ENCODE measurements at places on chromosomes 16 and 17.

DNA sequence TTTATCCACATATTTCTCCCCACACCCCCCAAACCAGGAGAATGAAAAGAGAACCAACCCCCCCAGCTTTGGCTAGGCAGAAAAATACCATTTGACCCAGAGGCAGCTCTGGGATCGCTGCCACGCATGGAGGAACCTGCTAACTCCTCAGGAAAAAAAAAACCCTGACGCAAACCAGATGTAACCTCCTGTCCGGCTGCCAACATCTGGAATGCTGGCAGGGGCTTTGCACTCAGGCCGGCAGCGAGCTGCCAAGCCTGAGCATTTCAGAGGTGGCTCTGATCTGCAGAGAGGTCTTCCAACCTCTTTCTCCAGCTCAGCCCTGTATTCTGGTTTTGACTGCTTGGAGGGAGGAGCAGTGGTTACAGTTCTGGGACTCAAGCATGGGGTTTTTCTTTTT, 8.2 kb downstream of the IGFBP4 start:
- DNase-seq = no peak

DNA sequence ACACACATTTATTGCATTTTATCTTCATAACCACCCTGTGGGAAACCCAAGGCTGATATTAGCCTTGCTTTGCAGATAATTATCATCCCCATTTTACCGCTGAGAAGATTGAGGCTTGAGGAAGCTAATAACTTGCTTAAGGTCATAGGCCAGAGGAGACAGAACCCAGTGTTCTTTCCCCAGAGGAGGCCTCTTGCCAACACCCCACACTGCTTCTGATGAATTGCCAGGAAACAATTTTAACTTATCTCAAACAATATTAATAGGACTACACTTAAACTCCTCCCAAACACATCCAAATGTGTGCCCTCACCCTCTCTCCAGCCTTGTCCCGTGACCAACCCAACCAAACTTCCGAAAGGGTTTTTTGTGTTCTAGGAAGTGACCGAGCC, 2.1 kb upstream of the SPG7 start:
- no peak for DNase-seq

DNA sequence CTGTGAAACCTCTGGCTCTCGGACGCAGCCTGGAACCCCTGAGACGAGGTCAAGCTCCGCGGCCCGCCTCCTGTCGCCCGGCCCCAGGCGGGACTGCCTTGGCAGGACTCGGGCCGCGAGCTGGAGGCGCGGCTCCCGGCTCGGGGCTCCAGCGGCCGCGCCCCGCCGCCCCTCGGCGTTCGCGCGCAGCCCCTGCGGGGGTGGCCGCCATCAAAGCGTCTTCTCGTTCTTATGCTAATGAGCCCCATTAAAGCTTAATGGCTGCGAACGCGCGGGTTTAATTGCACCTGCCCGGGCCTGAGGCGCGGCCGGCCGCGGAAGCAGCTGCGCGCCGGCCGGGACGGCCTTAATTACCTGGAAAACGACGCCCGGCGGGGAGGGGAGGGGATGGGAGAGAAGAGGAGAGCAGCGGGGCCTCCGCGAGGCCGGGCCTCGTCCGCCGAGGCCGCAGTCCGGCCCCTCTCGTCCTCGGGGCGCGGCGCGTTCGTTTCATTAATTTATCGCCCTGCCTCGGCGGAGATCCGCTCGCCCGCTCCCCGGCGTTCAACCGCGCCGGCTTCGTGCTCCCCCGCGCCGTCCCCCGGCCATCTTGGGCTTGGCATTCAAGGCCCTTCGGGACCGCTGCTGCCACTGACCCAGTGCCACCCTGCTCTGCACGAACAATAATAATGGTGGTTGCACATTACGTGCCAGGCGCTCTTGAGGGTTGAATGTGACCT, 19.2 kb downstream of the RAI1 start:
- no peak for DNase-seq

DNA sequence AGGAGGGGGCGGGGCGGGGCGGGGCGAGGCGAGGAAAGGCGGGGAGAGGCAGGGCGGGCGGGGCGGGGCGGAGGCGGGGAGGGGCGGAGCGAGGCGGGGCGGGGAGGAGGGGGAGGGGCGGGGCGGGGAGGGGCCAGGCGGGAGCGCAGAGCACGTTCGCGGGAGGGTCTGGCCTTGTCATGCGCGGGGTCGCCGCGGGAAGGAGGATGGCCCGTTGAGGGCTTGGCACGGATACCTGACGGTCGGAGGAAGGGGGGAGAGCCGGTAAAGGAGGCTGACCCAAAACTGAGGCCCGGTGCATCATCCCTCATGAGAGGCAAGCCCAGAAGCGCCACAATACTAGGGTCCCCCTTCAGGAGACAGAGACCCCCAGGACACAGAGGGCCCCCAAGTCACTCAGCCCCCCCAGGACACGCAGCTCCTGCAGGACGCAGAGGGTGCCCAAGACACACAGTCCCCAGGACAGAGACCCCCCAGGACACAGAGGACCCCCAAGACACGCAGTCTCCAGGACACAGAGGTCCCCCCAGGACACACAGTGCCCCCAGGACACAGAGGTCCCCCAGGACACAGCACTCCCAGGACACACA, 593 bp upstream of the WDR45B start:
- DNase-seq = no peak

- no peak for DNase-seq
Measured at GRCh38 chr16:85927959-85928358, 29.0 kb downstream of the IRF8 start.

- DNase-seq = no peak
Measured at GRCh38 chr16:69917311-69917710, 33.8 kb upstream of the CLEC18A start.

DNA sequence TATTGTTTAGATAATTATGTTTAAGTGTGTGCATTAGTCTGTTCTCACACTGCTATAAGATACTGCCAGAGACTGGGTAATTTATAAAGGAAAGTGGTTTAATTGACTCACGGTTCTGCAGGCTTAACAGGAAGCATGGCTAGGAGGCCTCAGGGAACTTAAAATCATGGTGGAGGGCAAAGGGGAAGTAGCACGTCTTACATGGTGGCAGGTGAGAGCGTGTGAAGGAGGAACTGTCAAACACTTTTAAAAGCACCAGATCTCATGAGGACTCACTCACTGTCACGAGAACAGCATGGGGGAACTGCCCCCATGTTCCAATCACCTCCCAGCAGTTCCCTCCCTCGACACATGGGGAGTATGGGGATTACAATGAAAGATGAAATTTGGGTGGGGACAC, 203.5 kb upstream of the GOT2 start:
- DNase-seq = no peak

DNA sequence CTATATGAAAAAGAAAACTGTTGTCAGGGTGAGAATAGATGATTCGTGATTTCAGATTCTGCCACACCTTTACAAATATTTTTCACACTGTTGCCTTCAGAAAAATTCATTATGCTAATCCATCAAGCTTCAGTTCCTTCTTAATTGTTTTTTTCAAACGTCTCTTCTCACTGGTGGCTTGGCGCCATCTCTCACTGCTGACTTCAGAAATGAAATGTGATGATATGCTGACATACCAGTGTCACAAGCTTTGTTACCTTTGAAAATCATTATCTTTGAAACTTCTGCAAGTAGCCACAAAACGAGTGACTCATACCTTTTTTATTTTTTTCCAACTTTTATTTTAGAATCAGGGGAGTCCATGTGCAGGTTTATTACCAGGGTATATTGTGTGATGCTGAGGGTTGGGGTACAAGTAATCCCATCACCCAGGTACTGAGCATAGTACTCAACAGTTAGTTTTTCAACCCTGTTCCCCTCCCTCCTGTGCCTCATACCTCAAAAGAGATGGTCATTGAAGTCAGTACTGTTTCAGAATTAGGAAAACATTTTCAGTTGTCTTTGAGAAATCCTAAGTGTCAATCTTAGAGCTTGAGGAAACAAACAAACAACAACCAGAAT, 14.0 kb upstream of the KRT222 start:
- DNase-seq = no peak

DNA sequence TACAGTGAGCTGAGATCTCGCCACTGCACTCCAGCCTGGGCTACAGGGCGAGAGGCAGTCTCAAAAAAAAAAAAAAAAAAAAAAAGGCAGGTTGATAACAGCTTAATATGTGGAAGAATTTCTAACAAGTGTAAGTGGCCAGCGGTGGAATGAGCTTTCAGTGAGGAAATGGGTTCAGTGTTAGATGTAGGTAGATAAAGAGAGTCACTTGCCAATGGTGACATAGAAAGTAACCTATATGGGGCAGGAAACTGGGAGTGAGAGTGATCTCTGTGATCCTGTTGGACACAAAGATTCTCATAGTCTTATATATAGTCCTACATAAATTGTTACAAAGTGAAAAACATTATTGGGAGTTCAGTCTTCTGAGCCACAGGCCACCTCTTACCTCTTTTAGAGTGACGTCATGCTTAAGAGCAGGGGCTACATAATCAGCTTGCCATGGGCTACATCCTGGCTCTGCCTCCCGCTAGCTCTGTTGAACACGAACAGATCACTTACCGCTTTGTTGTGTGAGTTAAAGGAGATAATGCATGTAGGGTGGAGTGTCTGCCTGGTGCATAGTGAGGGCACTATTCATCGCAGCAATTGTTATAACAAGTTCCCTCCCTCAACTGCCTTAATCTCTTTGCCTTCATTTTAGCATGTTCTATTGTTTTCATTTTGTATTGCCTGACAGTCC, 110.2 kb upstream of the ELAC2 start:
- no peak for DNase-seq

GRCh38 chr17:81537343-81537855, 9.2 kb downstream of the FSCN2 start:
- no peak for DNase-seq

GRCh38 chr16:56245197-56245596, 53.9 kb downstream of the GNAO1 start:
- peak; percentile 22 for DNase-seq

DNA sequence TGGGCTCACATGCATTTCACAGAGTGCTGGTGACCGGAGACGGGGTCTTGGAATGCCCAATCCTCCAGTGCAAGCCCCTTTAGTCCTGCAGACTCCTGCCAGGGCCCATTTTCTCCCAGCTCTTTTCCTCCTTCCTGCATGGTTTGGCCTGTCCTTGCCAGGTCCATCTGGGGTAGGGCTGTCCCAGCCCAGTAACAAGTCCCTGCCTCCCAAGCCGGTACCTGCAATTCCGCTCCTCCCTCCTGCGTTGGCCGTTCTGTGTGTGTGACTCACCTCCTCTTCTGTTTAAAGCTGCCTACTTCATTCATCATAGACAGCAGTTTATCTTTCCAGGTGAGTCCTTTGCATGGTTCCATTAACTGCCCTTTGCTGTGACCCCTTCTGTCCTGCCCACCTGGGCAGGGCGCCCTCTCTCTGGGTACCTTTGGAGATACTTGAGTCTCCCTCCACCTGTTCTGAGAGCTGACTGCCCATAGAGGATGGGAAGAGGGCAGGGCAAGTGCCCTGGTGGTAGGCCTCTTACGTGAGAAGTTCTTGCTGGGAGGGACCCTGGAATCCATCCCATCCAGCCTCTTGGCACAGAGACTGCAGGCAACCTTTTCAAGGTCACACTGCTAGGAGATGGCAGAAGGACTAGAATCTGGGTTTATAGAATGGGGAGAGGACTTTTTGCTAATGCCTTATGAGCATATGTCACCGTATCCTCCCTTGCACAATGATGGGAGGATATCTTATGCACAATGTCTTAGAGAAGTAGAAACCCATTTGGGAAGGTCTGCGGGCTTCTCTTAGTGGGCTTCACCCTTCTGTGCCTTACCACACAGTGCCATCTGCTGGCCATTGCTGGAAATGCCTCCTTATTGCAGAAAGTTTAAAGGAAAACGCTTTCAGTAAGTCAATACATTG, 29.7 kb upstream of the LGALS9 start:
- peak; percentile 63 for DNase-seq

DNA sequence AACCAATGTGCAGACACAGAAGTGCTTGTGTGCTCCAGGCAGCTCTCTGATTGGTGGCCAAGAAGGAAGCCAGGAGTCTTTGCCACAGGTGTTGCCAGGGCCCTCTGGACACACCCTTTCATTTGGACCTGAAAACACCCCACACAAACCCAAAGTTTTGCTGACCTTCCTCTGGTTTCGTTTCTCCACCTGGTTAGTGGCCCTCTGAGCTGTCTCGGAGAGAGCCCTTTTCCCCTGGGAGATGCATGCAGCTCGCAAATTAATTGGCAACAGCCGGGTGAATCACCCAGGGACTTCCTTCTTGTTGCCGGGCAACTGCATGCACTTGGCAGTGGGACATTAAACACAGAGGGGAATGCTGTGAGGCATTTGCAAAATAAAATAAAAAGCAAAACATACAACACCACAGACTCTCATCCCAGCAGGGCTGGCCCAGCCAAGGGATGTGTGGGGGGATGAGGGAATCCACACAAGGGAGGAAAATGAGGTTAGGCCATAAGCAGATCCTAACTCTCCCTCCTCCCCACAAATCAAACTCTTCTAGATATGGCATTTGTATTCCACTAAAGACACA, 286.6 kb downstream of the SOX9 start:
- DNase-seq = peak; percentile 32

GRCh38 chr17:38454532-38454931, 26.3 kb downstream of the ARHGAP23 start:
- peak; percentile 34 for DNase-seq

- no peak for DNase-seq
Measured at GRCh38 chr17:77737442-77738265, 220.8 kb upstream of the TNRC6C start.

DNA sequence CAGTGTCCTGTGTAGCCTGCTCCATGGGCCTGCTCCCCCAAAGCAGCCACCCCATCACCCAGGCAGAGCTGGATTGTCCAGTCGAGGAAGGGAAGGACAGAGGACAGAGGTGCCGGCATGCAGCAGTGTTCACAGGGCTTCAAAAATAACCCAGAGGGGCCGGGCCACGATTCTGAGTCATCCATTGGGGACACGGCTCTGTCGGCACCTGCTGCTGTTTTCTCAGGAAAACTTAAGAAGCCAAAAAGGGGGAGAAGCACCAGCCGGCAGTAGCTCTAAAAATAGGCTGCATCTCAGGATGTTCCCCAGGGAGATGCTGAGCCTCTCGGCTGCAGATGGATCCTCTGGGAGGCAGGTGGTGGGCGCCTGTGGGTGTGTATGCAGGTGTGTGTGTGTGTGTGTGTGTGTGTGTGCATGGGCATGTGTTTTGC, 1.6 kb downstream of the CA7 start:
- DNase-seq = no peak

GRCh38 chr16:52398491-52398960, 148.4 kb downstream of the TOX3 start:
- DNase-seq = no peak
